ENCODE measurements at places on chromosomes 13 and 19.

- DNase-seq = no peak
These were observed 31.2 kb downstream of the PPP2R1A start for GRCh38 chr19:52221031-52221430.

- no peak for DNase-seq
These were observed 604.7 kb downstream of the SLITRK6 start for GRCh38 chr13:85194482-85194881.

- no peak for DNase-seq
These were observed 418.8 kb downstream of the GPC5 start for GRCh38 chr13:91817250-91817649.

GRCh38 chr13:60479273-60479672, 82.3 kb downstream of the TDRD3 start:
- no peak for DNase-seq

DNA sequence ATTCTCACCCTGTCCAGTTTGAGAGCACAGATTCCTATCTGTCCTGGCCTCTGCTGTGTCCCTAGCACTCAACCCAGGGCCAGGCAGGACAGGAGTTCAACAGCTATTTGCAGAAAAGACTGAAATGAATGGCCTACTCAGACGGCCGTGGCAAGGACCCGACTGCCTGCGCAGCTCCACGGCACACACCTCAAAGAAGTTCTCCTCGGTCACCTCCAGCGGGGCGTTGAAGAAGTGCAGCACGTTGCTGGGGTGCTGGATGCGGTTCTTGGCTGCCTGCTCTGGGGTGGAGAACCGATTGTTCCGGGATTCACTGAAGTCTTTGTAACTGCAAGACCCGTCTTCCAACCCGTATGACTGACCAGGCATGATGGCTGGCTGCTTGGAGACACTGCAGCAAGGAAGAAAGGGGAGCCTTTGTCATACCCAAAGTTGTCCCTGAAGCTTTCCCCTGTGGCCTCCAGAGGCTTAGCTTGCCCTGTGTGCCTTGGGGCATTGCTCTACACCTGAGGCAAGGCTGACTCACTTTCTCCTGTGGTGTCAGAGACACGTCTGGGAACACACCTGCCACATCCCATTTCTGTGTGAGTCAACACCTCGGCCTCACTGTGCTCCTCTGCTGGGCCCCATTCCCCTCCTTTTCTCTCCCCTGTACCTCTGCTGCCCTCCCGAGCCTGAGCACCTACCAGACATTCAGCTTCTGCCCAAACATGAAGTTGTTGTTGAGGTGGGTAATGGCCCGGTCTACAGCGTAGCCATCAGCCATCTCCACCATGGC, 6.8 kb upstream of the ECH1 start:
- DNase-seq = no peak

DNA sequence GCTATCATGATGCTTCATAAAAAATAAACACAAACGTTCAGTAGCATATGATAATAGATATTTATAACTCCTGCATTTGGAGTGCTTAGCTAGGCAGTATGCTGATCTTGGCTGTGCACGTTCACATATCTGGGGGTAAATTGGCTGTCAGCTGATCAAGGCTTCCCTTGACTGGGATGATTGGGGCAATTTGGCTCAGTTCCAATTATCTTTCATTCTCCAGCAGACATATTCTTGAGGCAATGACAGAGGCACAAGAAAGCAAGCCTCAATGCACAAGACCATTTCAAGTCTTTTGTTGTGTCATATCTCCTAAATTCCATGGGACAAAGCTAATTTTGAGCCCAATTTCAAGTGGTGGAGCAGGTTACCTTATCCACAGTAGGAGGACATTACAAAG, 142.0 kb downstream of the DLEU7 start:
- DNase-seq = no peak

GRCh38 chr13:90187478-90188350, 1159.8 kb upstream of the MIR17HG start:
- no peak for DNase-seq

DNA sequence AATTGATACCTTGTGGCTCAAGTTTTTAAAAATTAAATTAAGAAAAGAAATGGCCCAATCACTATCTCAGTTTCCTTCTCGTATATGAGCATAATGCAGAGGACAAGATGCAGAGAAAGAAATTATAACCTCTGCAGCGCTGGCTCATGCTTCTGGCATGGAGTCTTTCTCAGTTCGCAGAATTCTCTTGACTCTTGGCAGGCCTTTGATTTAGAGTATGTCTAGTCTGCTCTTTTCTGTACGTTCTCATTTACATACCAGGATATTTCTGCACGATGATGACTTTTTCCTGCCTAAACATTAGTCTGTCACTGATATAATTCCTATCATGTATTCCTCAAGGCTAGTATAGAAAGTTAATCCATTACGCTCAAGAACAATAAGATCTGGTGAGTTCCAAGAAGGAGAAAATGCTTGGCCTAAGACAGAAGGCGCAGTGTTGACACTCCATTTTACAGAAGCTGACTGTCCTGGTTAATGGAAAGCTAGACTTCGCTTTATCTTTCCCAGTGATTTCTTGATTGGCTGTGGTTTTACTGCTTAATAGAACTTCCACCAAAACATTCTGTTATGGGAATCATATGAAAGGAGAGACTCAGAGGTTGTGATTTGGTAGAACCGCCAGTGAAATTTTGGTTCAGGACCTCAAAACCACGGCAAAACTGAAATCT, 1.7 kb upstream of the SMAD9 start:
- no peak for DNase-seq

DNA sequence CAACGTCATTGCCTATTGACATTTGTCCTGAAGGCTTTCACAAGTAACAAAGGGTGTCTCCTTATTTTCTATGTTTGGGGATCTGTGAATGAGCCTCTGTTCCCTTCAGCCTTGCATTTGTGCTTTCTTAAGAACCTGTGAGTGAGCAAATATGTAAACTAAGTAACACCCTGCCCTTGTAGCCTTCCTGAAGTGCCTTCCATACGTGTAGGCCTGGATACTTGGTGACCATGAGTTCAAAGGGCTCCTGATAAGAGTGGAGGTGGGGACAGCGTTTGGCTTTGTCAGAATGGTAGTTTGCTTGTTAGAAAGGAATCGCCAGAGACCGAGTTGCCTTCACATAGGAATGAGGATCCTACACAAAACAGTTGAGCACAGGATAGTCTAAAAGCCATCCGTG, 14.5 kb upstream of the CCDC97 start:
- DNase-seq = no peak

- DNase-seq = no peak
These were observed 47.9 kb downstream of the ZNF99 start for GRCh38 chr19:22735911-22736645.

- no peak for DNase-seq
These were observed 18.1 kb downstream of the DNAJC15 start for GRCh38 chr13:43041369-43041921.

DNA sequence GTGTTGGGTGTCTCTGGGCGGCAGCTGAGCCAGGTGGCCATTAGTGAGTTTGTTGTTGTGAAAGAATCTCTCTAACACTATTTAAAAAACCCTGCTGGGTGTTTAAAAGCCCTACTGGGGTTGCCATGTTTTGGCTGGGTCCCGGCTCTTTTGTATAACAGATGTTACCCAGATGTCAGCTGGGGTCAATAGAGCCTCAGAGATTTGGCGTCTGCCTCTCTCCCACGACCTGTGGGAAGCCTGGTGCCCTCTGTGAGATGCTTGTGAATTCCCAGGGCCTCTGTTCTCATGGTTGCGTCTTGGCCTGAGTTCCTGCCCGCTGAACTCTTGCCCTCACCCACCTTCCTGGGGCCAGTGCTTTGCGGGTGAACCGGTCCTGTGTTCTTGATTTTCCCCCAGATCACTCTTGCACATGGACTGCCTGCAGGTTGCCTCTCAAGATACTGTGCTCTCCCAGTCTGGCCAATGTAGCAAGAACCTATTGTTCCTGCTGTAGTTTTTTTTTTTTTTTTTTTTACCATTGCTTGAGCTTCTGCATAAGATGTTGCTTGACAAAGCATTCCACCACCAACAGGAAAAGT, 9.5 kb downstream of the NFILZ start:
- DNase-seq = no peak

GRCh38 chr19:53908935-53909415, at the start of gene CACNG7:
TSS of gene CACNG7 (plus strand) at chr19:53909278. CDS start at chr19:53912832, 3,554 bp downstream.
- no peak for DNase-seq

GRCh38 chr19:47729799-47730520, 15.4 kb upstream of the NOP53 start:
- no peak for DNase-seq

DNA sequence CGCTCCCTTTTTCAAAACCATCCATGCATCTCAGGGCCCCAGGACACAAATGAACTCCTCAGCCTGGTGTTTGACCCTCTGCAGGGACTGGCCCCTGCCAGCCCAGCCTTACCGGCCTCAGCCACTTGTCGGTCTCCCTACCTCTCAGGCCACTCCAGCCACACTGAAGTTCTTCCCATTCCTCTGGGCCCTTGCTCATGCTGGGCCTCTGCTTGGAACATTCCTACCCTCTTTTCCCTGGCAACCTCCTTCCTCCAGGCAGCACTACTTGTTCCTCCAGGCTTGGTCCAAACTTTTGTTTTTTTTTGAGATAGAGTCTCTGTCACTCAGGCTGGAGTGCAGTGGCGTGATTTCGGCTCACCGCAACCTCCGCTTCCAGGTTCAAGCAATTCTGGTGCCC, 7.6 kb upstream of the EGLN2 start:
- no peak for DNase-seq

GRCh38 chr13:25874907-25875306, 176.9 kb downstream of the SHISA2 start:
- DNase-seq = no peak

- no peak for DNase-seq
These were observed 31.3 kb upstream of the FGF9 start for GRCh38 chr13:21639561-21639960.

- no peak for DNase-seq
These were observed 254.6 kb downstream of the DCLK1 start for GRCh38 chr13:35876601-35877000.

- DNase-seq = no peak
These were observed 2.4 kb downstream of the ALOX5AP start for GRCh38 chr13:30737511-30738337.

All from esophagus squamous epithelium (tissue), 5 donors.